ENCODE measurements at places on chromosomes 5 and 9. TPM values are rescaled to one million over a fixed set of nuclear protein-coding genes. Genes with fewer than 3 reads are reported as not detected.

GRCh38 chr5:135150767-135151166 is 116.7 kb upstream of the PITX1 start:
- DNase-seq = no peak

DNA sequence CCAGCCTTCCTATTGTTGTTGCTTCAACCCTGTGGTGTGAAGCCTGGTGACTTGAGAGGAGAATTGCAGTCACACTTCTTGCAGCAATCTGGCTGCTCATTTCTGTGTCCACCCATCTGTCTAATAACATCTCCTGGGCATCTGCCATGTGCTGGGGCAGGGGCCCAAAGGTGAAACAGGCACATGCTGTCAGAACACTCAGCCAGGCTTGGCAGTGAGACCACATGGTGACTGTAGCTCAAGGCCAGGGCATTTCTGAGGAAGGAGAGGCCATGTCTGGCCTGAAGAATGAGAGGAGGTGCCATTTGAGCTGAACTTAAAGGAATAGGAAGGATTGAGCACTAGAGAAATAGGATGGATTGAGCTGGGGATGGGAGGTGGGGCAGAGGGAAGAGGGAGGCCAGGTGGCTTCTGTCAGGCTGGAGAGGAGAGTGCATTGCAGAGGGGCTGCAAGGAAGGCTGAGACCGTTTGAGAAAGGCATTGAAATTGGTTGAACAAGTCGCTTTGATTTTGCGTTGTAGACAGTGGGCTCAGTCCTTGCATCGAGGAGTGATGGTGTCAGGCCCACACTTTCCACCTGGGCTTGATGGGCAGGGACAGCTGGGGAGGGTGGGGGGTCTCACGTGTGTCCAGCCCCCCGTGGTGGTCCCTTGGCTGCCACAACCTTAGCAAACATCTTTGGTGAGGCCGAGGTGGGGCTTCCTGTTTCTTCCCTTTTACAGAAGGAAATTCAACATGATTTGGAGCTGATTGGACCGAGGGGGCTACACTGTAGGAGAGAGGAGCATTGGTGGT is 222.4 kb downstream of the CACNA1B start:
- DNase-seq = no peak

The SLC34A3 gene
- not detected for total RNA-seq

- DNase-seq = no peak
These were observed 131.0 kb upstream of the CCNG1 start for GRCh38 chr5:163306421-163306820.

DNA sequence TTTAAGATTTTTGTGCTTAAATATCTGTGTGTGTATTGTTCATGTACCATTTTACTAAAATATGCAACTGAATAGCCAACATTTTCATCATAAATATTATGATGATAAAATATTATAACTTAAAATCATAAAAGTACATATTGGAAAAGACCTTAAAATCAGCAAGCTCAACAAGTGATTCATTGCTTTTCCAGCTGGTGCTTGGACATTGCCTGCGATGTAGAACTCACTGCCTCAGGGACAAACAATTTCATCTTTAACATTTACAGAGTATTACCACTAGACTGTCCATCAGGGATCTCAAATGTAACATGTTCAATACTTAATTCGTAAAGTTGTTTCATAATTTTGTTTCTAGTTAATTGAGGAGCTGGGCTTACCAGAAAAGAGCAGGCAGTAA is 17.5 kb upstream of the SMARCA2 start:
- DNase-seq = no peak

GRCh38 chr5:142807372-142807911 is 37.3 kb downstream of the ARHGAP26 start:
- no peak for DNase-seq

The TICAM2 gene
- 4.3 TPM for total RNA-seq

The PCDHA8 gene
- total RNA-seq = 0.14 TPM

DNA sequence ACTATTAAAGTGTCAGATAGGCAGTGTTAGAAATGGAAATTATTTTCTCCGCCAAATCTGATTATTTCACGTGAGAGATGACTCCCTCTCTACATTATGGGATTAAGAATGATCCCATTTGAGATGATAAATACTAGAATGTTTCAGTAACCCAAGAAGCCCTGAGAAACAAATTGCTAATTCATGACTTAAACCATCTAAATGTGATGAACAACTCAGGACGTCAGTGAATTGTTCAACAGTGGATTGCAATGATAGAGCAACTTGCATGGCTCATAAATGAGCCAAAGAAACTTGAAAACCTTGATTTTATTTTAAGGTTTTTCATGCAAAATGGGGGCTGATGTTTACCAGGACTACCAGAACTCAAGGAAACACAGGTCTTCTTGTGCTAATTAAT is 350.5 kb upstream of the WWC1 start:
- DNase-seq = no peak

GRCh38 chr5:130166839-130167490 is 262.7 kb downstream of the CHSY3 start:
- no peak for DNase-seq

DNA sequence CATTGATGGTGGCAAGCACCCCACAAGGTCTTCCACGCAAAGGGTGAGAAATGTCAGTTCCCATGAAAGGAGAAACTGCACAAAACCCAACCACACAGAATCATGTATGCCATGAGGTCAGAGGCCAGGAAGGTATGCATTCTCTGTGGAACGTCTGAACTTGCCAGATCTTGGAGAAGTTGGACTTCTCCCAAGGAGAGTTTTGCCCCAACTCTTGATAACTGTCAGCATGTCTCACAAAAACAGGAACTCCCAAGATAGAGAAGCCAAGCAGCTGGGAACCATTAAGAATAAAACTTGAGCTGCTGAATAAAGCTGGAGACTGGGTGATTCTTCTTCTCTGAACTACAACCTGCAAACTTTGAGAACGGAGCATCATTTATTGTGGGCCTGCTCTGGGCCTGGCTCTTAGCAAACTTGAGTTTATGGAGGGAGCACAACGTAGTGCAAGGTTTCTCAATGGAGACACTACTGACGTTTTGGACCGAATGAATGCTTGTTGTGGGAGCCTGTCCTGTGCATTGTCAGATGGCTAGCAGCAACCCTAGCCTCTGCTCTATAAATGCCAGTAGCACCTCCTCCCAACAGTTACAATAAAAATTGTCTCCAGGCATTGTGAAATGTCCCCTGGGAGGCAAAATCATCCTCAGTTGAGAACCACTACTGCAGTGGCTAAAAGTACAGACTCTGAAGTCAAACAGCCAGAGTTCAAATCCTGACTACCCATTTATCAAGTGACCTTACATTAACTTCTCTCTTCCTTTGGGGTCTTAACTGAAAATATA is 193.5 kb downstream of the ACTL7B start:
- DNase-seq = no peak

- no peak for DNase-seq
These were observed 57.2 kb downstream of the CDC42SE2 start for GRCh38 chr5:131321066-131321465.

The SH2D3C gene
- 3.2 TPM for total RNA-seq

DNA sequence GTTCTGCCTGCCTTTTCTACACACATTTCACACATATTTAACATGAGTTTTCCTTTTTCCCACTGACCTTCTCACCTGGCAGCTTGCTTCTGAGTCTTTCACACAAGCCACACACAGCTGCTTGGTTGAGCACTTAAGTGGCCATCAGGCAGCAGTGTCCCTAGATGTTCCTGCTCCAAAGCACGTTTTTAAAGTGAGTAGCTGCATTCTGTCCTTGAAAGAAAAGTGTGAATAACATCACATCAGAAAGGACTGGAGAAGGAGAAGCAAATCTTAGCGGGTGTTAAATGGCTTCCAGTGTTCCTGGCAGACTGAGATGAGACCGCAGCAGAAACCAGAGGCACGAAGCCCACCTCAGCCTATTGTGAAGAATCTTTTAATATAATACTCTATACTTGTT is 209.2 kb upstream of the IRX4 start:
- no peak for DNase-seq

The DPM2 gene
- total RNA-seq = 29.4 TPM

All from mucosa of descending colon (tissue), 3 donors.